Esophagus squamous epithelium (tissue), 5 donors: ENCODE measurements at places on chromosomes 12 and 14.

- no peak for DNase-seq
Observed at GRCh38 chr12:49410818-49411217, 43.6 kb downstream of the SPATS2 start.

DNA sequence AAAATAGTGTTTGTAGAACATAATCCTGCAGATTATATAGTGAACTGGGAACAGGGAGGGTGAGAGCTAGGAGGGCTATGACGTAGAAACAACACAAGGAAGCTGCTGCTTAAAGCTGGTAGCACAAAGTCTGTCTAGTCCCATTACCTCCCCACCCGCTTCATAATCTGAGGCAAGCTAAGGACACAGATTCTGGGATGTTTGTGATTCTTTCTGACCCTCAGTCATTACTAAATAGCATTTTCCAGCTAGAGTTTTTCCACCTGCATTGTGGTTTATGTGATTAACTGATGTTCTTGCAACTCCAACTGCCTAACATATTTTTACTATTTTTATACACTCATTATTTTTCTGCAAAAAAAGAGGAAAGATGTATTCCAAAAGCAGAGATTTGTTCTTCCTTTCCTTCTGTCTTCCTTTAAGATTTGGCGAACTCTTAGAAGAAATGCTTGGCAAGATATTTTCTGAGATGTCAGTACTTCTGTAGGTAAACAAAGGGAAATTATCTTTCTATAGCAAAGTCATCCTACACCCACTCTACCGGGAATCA, 293.2 kb upstream of the FAR2 start:
- DNase-seq = no peak

GRCh38 chr12:122843455-122843854, 8.2 kb downstream of the HIP1R start:
- no peak for DNase-seq

- no peak for DNase-seq
Observed at GRCh38 chr12:48947727-48948126, 9.6 kb downstream of the ARF3 start.

DNA sequence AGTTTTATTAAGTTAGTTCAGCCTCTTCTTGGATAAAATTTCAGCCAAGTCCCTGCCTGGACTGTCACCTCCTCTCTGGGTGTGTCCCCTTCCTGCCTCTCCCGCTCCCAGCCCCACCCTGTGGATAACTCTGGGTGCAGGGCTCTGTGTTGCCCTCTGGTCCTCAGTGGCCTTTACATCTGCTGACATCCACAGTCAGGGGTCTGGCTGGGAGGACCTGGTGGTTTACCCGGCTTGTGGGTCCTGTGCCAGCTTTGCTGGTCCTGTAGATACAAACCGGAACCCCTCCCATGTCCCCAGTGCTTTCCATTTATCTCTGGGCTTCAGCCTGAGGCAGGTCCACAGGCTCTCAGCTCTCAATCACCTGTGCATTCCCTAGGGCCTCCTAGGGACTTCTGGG, 28.9 kb upstream of the PLEKHG3 start:
- DNase-seq = no peak

- no peak for DNase-seq
Observed at GRCh38 chr12:7076493-7076892, 15.8 kb downstream of the C1R start.

DNA sequence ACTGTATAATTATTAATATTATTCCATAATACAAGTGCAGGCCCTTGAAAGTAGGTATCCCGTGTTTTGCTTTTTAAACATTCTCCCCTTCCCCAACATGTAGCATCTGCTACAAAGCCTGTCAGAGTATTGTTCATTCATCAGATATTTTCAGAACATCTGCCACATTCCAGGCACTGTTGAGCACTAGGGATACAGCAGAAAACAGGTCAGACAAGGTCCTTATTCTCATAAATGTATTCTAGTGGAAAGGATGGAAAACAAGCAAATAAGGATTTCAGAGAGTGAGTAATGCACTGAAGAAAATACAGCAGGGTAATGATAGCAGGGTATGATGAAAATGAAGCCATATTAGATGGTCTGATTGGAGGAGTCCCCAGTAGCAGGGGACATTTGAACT, 3.8 kb downstream of the ERP29 start:
- DNase-seq = no peak

DNA sequence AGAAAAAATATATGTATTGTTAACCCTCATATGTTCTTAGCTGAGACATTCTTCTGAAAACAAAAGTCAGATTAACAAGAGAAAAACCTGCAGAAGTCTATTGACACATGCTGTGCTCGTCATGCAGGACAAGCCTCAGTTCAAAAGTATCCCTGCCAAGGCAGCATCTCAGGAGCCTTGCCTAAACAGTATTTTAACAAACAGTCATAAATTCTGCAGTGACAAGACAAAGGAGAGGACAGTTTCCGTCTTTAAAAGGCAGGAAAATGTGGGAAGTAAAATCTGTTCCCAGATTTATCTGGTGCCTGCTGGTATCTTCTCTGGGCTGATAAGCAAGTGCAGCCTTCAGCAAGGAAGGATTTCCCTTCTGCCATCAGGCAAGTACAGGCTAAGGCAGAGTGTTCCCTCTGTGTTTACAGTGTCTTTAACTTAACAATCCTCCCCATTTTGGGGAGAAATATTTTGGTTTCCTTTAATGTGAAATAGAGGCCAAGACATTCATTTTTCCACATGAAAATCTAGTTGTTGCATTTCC, 480.2 kb upstream of the CCDC196 start:
- no peak for DNase-seq
